ENCODE measurements at places on chromosomes 6 and 20.

DNA sequence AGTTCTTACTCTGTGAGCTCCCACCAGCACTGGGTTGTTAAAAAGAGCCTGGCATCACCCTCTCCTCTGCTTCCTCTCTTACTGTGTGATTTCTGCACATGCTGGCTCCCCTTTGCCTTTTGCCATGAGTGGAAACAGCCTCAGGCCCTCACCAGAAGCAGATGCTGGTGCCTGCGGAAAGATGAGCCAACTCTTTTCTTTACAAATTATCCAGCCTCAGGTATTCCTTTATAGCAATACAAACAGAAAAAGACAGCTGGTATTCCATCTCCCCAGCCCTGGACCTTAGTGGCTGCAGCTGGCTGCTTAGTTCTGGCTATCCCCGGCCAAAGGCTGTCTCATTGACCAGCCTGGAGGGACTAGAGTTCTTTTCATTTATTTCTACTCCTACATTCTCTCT lies 129.1 kb downstream of the IMPG1 start:
- DNase-seq: no peak

DNA sequence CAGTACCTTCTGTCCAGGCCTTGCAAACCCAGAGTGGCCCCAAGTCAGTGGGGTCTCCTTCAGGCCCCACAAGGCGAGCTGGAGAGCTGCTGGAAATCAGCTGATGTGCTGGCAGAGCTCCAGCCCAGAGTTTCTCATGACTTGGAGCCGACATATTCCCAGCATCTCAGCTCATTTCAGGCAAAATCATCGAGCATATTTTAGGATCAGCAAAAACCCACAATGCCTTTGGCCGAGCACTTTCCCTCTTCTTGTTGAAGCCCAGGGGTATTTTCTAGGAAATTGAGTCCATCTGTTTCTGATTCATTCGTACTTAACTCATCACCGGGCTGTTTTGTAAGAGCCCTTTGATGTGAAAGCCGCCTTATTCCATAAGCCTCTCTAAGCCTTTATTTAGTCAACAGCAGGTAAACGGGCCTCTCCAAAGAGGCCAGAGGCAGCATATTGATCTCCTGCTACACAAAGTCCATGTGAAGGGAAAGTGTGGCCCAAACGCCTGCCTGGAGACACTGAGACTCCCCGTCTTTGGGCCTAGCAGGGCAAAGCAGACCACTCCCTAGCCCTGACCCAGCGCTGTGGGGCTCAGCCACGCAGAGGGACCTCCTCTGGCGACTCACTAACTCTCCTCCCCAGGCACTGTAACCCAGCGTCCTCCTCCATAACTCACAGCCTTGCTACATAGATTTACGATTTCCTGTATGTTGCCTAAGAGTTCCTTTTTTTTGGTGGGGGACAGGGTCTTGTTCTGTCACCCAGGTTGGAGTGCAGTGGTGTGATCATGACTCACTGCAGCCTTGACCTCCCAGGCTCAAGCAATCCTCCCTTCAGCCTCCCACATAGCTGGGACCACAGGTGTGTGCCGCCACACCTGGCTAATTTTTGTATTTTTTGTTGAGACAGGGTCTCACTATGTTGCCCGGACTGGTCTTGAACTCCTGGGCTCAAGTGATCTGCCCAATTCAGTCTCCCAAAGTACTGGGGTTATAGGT lies 12.1 kb upstream of the C20orf203 start:
- no peak for DNase-seq

DNA sequence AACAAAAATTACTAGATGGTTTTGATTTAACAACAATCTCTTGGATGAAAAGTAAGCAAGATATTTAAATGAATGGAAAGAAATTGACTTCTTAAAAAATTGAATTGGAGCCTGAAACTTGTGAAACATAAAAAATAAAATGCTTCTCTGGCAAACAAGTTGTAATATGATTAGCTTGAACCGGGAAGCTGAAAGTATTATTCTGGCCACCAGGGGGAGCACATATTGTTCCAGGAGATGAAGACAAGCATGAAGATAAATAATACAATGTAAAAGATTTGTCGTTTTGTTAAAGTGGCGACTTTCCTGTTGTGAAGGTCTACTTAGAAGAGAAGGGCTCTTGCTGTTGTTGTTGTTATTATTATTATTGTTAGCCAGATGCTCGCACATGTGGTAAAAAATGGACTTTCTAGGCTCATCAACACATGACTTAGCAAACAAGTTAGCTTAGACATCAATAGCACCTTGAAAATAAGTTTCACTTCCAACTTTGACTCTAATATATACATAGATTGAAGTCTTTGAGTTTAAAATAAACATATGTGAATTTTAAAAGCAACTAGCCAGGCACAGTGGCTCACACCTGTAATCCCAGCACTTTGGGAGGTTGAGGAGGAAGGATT lies 14.2 kb downstream of the PAX1 start:
- no peak for DNase-seq

DNA sequence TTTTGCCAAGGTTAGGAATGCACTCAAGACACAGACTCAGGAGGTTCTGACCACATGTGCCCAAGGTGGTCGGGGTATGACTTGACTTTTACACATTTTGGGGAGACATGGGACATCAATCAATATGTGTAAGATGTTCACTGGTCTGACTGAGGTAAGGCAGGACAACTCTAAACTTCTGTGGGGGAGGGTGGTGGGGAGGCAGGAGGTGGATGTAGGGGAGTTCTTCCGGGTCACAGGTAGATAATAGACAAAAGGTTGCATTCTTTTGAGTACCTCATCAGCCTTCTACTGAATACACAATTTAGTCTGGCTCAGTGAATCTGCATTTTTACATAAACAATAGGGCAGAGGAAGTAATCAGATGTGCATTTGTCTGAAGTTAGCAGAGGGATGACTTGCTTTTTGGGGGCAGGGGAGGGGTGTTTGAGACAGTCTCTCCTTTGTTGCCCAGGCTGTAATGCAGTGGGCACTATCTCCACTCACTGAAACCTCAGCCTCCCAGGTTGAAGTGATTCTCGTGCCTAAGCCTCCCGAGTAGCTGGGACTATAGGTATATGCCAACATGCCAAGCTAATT lies 10.9 kb downstream of the ECHDC1 start:
- DNase-seq: no peak

DNA sequence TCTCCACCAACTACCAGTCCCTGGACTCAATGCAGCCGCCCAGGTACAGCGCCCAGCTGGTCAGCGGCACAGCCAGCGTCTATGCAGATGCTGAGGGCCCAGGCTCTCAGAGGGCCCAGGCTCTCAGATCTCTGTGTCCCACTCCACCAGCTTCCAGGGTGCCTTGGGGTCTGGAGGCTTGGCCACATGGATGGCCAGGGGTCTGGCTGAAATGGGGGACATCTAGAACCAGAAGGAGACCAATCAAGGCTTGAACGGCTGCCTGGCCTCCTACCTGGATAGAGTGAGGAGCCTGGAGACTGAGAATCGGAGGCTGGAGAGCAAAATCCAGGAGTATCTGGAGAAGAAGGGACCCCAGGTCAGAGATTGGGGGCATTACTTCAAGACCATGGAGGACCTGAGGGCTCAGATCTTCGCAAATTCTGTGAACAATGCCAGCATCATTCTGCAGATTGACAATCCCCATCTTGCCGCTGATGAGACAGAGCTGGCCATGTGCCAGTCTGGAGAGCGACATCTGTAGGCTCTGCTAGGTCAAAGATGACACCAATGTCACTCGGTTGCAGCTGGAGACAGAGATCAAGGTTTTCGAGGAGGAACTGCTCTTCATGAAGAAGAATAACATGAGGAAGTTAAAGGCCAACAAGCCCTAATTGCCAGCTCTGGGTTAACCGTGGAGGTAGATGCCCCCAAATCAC lies 44.1 kb upstream of the GRM4 start:
- no peak for DNase-seq

- no peak for DNase-seq
These were observed 40.0 kb downstream of the MYLIP start for GRCh38 chr6:16168858-16169257.

All from stimulated activated CD8-positive, alpha-beta memory T cell treated with anti-CD3 and anti-CD28 coated beads, Interleukin-7, amount 100 ng/mL, for 1 hour (primary cell).